ENCODE measurements at places on chromosomes 3 and 15.

DNA sequence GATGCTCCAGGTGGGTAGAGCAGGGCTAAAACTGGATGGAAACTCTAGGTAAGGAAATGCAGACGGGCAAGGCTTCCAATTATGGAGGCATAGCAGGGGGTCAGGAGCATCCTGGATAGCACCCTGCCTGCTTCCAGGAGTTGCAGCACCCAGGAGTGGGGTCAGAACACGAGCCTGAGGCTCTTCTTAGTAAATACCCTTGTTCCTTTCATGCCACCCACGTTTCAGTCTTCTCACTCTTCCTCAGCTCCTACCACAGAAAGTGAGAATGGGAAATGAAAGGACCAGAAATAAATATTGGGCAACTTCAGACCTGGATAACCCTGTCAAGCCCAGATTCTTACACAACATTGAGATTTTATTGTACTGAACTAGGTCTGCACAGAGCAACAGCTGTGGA, 16.4 kb downstream of the CCR1 start:
- DNase-seq: no peak

DNA sequence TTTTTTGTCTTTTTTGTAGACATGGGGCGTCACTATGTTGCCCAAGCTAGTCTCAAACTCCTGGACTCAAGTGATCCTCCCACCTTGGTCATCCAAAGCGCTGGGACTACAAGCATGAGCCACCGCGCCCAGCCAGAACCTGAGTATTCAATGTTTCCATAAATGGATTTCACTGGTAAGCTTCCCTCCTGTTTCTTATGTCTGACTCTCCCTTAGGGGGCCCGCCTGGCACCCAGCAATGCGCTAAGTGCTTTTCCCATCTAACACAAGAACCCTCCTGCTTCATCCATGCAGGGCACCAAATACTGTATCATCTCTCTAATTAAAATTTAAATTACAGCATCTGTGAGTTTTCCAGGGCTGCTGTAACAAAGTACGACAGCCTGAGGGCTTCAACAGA, 44.9 kb downstream of the KLF15 start:
- no peak for DNase-seq

DNA sequence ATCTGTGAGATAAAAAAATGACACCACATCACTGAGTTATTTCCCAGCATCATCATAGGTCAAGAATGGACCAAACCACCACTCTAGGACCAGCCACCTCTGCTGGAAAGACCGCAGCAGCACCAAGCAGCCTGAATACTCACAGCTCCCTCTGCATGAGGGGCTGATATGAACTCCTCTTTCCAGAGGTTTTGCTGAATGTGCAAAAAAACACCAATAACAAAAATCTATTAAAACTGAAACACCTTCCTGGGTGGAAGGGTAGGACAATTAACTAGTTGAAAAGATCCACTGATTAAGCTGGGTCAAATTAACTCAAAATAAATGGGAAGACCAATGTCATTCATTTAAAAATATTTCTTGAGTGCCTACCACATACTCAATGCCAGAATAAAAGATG, 28.9 kb upstream of the KCNMB3 start:
- no peak for DNase-seq

- no peak for DNase-seq
These were observed 44.5 kb upstream of the KCNMB2 start for GRCh38 chr3:178491751-178492150.

DNA sequence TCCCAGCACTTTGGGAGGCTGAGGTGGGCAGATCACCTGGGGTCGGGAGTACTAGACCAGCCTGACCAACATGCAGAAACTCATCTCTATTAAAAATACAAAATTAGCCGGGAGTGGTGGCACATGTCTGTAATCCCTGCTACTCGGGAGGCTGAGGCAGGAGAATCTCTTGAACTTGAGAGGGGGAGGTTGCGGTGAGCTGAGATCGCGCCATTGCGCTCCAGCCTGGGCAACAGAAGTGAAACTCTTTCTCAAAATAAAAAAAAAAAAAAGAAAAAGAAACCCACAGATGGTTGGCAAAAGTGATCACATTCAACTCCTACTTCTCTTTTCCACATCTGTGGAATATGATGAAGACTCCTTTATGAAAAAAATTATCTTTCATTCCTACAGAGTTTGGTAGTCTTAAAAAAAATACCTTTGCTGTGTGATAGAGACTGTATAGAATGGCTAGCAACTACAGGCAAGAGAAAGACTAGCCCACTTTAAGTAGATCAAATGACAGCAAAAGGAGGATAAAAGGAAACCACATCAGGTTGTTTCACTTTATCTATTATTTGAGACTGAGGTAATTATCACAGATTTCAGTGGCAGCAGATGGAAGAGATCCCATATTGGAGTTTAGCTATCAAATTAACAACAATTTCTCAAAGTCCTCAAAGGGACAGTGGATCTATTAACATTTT, 172.9 kb upstream of the TSPAN3 start:
- no peak for DNase-seq

GRCh38 chr3:111986800-111987199, 8.0 kb downstream of the ABHD10 start:
- no peak for DNase-seq

DNA sequence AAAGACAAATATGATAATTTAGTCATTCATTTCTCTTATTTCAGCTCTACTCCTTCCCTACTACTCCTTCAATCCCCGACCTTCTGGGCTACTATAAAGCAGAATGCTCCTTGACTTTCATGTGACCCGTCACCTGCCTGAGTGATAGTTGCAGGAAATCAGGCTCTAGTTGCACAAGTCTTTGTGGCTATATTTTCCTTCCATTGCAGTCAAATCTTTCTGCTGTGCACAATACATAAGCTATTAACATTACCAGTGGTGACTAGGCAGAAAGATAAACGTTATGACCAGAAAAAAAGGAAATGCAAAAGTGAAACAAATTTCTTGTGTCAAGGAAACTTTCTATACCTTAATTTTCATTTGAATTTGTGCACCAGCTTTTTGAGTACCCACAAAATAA, 2.3 kb downstream of the SUCNR1 start:
- no peak for DNase-seq

DNA sequence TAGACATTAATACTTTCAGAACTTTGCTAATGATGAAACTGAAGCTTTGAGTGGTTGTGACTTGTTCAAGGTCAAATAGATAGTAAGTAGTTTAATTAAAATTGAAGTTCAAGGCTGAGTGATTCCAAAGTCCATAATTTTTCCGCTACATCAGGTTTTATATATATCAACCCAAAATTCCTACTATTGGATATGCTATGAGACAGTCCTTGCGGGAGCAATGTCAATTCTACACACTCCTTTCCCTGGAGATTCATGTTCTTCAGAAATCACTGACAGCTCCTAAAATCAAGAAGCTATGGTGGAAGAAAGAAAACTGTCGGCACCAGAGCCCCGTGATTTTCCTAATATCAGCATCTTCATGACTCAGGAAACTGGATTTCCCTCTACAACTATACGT, 167.6 kb downstream of the EPHA3 start:
- no peak for DNase-seq

DNA sequence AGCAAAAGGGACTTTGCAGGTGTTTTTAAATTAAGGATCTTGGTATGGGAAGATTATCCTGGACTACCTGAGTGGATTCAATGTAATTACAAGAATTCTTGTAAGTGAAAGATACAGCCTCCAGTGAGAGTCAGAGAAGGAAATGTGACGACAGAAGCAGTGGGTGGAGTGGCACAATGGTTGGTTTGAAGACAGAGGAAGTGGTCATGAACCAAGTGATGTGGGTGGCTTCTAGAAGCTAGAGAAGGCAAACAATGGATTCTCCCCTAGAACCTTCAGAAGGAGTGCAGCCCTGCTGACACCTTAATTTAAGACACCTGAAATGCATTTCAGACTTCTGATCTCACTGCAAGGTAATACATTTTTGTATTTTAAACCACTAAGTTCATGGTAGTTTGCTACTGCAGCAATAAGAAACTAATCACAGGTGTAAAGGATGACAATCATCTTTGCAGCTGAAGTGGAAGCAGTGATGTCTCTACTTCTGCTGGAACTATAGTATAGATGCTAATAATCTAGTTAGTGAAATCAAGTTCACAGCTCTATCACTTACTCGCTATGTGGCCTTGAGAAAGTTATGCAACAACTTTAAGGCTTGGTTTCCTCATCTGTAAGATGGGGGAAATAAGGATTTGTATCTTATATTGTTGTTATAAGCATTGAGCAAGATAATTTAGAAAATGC, 403.4 kb upstream of the SUCLG2 start:
- DNase-seq: peak; percentile 24

DNA sequence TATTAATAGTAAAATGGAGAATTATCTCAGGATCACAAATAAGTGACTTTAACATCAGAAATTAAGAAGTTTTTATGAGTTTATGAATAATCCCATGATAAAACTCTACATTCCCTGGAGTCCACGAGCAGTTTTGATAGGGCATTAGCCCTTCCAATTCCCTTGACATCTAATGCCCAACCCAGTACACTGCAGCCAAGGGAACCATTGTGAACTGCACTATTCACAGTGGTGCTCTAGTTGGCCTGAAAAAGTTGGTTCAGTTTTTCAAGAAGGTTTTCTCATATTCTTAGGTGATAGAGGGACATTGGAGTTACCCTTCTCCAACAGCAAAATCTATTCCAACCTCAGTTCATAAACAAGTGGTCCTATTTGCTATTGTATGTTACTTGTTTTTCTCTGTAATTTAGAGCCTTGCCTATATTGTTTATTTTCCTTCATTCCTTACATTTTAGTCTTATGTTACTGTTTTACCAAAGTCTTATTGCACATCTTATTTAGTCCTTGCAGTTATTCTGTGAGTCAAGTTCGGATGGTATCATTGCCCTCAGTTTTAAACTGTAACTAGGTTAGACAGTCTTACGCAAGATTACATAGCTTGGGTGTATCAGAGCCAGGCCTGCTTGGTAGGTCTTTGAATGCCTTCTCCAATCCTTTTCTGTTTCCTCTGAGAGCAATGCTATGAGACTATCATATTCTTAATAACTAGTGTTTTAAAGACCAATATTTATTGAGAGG, 57.9 kb upstream of the SAMMSON start:
- DNase-seq: no peak

DNA sequence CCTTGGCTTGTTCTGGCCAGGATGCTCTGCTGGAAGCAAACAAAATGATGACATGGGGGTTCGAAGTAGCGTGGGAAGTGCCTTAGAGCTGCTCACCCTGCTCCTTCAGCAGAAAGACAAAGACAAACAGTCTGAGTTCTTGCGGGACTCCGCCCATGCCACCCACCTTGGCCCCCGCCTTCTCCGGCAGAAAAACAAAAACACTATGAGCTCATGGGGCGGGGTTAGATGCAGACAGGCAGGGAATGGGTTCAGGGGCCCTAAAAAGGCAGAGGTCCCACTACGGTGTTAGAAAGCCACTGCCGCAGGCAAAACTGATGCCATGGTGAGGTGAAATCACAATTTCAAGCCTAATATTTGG, 9.7 kb upstream of the NCKIPSD start:
- DNase-seq: no peak

DNA sequence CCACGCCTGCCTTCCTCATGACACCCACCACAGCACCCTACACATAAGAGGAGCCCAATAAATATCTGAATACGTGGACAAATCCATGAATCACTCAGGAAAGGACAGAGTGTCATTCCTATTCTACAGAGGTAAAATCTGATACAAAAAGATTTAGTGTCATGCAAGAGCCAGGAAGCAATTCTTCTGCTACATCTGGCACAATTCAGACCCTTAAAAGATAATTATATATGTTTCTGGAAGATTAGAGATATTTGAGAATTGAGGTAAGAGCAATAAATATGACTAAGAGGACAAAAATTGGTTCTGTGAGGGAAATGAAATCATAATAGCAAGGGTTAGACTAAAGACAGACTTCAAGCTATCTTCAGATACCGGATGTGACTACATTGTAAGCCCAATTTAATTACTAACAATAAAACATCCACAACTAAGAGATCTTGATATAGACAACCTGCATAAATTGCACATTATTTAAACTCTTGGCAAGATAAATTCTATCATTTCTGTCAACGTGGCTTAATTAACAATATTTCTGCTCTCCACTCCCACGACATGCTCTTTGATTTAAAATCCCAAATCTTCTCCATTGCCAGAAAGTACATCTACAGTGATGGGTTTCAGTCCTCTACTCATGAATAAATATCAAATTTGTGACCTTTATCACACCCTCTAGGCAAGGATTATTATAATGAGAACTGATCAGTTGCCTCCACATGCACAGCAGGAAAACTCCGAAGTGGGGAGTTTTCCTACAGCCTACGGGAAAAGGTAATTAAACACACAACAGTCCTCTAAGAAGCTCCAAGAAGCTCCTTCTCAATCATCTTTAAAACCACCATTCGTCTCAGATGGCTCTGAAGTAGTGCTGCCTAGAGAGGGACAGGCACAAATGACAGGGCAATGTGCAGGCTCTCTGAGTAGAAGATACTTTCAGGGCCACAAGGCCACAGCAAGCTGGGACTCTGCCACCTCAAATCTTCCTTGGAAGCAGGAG, 32.6 kb downstream of the MB21D2 start:
- DNase-seq: no peak

DNA sequence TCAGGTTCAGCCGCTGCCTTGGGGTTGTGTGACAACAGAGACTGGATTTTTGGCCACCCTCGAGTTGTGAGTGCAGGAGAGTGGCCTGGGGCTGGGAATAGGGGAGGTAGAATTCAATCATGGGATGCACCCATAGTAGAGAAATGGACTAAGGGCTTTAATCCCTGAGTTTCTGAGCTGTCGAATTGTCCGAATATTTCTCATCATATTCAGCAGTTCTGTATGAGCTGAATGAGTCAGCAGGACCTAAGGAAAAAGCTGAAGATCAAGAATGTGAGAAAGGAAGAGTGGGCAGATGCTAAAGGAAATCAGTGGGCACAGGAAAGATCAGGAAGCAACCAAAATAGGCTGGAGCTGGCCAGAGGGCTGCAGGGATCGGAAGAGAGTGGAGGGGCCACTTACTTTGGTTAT, 44.4 kb upstream of the SACM1L start:
- DNase-seq: no peak

DNA sequence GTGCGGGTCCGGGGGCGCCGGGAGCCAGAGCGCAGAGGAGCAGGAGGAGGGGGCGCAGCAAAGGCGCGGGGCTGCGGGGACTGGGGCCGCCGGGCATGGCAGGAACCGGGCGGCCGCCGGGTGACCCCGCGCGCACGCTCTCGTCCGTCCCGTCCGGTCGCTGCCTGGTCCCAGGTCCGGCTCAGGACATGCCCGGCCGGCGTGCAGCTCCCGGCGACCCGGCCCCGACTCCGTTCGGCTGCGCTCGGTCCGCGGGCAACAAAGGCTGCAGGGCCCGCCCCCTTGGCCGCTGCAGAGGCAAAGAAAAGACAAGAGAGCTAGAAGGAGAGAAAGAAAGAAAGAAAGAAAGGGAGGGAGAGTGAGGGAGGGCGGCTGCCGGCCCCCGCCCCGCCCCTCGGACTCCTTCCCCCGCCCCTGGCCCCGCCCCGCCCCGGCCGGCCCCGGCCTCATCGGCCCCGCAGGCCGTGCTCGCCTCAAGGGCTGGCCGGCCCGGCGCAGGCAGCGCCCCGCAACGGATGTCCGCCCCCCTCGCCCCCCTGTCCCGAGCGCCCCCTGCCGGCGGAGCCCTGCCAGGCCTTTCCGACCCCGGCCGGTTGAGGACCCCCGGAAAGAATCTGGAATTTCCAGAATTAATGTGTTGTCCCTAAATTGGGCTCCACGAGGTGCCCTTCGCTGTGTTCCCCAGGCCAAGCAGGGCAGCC, at the start of gene ADAMTS7:
ADAMTS7 (minus strand) TSS at position 341 of the 701 bp plus-strand sequence; CDS start at position 97, 244 bp downstream.
- peak; percentile 7 for DNase-seq

- no peak for DNase-seq
These were observed 12.4 kb downstream of the PCYT1A start for GRCh38 chr3:196275126-196275525.

Measured in stimulated activated CD4-positive, alpha-beta T cell treated with anti-CD3 and anti-CD28 coated beads, Interleukin-4, amount 100 ng/mL, for 4 hours (primary cell).